ENCODE measurements at places on chromosomes 7 and 10.
A peak's percentile ranks its signal among the peaks of the same experiment; 100 is the strongest.

DNA sequence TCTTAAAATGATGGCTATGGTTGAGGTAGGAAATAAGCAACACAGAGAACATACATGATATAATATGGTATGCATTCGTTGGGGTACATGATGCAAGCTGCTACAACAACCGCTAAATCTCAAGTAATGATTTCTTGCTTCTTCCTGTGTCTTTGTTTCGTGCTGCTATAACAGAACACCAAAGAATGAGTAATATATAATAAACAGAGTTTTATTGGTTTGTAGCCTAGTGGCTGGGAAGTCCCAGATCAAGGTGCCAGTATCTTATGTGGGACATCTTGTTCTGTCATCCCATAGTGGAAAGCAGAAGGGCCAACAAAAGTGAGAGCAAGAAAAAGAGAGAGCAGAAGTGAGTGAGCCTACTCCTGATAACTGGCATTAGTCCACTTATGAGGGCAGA, 689.7 kb downstream of the SUGCT start:
- no peak for DNase-seq

DNA sequence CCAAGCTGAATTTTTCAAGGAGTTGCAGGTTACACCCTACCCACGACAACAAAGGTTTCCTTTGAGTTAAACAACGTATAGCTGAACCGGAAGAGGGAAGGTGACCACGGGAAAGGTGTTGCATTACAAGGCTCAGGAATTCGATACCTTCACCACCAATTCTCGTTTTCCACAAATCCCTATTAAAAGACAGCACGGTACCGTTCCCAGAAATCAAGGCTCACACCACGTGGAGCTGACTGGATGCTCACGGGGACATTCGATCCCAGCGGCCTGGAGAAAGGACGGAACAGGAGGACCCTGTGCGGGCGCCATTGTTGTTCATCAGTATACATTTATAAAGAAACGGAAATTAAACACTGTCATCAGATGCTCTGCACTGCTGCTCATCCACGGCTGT, 56.4 kb downstream of the CTBP2 start:
- no peak for DNase-seq

DNA sequence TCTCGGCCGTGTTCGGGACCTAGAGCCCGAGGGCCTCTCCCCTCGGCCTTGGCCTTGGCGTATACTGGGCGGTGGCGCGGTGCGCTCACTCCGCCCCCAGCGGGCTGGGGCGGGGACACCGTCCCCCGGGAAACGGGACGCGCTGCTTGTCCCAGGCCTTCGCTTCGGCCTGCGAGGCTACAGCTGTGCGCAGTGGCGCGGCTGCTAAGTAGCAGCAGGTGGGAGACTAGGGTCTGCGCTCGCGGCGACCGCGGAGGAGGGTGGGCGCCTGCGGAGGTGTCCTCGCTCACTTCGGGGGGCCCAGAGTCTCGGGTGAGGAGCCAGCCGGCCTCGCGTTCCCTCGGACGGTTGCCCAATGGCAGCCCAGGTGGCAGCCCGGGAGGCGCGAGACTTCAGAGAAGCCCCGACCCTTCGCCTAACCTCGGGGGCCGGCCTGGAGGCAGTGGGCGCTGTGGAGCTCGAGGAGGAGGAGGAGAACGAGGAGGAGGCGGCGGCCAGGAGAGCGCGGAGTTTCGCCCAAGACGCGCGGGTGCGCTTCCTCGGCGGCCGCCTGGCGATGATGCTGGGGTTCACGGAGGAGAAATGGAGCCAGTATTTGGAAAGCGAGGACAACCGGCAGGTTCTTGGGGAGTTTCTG, at the start of gene DNAH11:
Gene DNAH11, plus strand, starts transcription at position 149 of the 637 bp plus-strand sequence. Its CDS starts 207 bp downstream, at position 356.
- no peak for DNase-seq

GRCh38 chr10:115998301-115998700, 274.7 kb downstream of the GFRA1 start:
- DNase-seq: no peak

- DNase-seq: no peak
Observed at GRCh38 chr7:94813917-94814316, 93.5 kb upstream of the PPP1R9A start.

DNA sequence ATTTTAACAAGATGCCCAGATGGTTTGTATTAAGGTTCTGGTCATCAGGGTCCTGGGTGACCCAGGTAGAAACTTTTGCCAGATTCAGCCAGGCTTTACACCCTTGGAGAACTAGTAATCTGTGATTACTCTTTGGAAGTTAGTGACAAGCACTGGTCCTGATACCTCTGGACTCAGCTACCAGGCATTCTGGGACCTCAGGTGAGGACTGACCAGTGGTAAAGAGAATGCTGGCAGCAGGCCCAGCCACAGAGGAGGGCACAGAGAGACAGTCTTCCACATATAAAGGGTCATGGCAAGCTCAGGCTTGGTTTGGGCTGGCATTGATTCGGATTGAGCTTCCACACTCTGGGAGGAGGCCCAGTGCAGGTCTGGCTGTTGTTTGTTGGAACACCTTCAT, 112.0 kb upstream of the CHST15 start:
- no peak for DNase-seq

- peak; percentile 23 for DNase-seq
Observed at GRCh38 chr10:22252224-22252800, 34.5 kb upstream of the EBLN1 start.

DNA sequence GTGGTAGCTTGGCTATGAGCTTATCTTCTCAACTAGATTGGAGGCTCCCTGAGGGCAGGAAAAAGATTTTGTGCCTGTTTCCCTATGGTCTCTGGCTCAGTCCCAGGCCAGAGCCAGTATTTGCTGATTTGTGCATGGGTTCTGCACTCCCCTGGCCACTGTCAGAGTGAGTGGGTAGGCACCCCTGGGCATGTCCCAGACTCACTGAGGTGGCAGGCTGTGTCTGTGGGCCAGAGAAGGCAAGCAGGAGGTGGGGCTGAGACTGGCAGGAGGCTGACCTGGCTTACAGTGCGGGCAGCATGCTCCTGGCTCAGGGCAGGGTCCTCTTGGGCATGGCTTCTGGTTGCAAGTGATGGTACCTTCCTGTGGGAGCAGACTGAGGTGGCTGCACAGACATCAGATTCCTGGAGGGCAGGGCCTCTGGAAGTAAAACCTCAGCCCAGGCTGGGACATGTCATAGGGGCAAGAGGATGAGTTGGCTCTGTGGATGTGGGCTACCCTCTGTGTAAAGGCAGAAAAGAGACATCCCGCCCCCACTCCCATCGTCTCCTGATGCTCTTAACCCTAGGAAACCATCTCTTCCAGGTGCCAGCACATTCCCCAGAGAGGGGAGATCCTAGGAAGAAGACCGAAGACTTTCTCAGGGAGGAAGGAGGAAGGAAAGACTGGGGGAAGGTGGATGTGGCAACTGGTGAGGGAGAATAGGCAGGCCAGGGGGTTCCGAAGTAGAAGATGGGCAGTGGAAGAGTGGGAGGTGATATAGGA, 4.3 kb downstream of the KCP start:
- DNase-seq: no peak

GRCh38 chr7:92622030-92622429, 31.8 kb upstream of the FAM133B start:
- no peak for DNase-seq

DNA sequence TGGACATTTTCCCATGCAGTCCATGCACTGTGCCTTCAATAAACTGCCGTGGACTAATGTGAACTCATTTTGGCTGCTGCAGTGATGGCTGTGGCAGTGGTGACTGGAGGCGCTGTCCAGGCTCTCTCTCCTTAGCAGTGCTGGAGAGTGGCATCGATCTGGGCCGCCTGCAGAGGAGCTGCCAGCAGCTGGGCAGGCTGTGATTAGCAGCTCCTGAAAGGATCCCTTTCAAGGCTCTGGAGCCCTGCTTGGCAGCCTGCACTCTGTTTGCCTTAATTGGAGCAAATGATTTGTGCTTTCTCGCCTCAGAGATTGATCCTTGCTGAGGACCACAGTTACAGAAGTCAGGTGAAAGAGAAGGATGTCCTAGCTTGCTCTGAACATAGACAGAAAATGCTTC, 130.1 kb upstream of the VWC2 start:
- no peak for DNase-seq

DNA sequence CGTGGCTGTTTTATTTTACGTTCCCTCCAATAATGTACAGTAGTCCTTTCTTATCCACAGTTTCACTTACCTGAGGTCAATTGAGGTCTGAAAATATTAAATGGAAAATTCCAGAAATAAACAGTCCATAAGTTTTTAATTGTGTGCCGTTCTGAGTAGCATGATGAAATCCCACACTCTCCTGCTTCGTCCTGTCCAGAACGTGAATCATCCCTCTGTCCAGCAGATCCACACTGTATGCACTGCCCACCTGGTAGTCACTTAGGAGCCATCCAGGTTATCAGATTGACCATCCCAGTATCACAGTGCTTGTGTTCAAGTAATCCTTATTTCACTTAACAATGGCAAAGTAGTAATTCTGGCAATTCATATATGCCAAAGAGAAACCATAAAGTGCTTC, 46.3 kb downstream of the STARD3NL start:
- DNase-seq: no peak

DNA sequence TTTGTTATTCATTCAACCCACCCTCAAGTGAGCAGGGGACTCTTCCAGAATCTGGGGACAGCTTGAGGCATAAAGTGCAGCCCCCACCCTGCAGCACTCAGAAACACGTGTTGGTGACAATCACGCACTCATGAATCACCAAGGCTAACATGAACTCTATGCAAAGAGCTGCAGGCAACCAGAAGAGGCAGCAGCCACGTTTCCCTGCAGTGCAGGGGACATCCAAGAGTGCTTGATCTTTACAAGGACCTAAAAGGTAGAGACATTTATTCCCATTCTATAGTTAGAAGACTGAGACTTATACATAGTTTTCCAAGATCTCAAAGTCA, 135.2 kb upstream of the GDF10 start:
- DNase-seq: no peak

- peak; percentile 35 for DNase-seq
Observed at GRCh38 chr10:14603534-14604102, 171.1 kb downstream of the FAM107B start.

DNA sequence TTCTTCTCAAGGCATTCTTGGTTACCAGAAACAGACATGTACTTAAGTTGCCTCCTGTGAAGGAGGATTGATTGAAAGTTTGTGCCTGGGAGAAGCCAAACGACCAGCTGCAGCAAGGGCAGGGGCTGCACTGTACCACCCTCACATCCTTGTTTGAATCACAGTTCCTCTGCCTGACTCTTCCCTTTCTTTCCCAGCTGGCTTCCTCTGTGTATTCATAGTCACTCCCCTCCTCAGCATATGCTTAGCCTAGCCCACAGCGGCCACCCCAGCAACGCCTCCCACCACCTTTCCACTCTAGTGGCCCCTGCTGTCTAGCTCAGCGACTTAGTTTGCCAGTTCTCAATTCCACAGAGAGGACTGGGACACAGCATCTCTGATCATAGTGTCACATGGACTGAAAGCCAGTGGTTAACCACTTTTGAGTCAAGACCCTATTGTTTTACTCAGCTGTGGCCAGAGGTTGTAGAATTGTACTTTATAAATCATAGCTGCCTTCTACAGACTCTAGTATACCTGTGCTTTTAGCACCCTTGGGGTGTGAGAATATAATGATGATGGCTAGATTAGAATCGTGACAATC, 643.0 kb downstream of the SUGCT start:
- DNase-seq: no peak

- DNase-seq: no peak
Observed at GRCh38 chr7:79454361-79454960, 994 bp upstream of the MAGI2 start.

Measured in MV-4-11 (cell line).